RPMI8226 (cell line): ENCODE measurements at places on chromosomes 5 and 9.
A peak's percentile ranks its signal among the peaks of the same experiment; 100 is the strongest.

DNA sequence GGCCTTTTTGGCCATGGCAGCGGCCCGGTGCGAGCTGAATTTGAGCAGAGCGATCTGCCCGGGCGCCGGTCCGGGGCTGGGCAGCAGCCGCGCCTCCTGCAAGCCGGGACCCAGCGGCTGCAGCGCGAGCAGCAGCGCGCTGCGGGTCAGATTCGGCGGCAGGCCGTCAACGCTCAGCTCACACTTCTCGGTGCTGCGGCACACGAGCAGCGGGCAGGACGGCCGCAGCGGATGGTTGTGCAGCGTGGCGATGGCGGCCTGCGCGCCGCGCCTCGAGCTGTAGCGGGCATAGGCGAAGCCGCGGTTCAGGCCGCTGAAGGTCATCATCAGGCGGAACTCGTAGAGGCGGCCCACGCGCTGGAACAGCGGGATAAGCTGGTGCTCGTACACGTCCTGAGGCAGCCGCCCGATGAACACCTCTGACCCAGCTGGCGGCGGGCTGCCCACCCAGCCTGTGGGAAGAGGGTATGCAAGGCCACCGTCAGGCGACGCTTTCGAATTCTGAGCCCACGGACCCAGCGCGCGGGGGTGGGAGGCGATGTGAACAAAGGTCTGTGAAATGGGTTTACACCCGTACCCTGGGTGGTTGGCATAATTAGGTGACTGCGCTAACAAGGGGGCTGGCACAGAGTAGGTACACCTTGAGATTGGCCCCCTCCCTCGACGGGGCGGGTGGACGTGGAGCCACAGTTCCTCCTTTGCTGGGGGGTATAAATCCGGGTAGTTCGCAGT is 755 bp downstream of the DND1 start:
- peak; percentile 7 for DNase-seq

DNA sequence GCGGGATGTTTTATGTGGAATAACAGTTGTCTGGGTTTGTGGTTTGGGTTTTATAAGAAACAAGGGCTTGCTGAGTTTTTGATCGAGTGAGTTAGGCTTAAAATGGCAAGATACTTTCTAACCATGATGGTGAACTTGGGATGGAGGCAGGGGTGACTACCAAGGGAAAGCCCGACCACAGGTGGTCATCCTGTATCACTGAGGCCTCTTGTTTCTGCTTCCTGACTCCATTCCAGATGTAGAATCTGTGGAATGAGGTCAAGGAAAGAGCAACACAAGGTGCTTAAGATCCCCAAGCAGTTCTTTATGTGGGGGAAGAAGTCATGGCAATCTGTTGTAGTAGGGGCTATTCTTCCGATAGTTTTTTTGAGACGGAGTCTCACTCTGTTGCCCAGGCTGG is 122.3 kb downstream of the GOLPH3 start:
- no peak for DNase-seq

DNA sequence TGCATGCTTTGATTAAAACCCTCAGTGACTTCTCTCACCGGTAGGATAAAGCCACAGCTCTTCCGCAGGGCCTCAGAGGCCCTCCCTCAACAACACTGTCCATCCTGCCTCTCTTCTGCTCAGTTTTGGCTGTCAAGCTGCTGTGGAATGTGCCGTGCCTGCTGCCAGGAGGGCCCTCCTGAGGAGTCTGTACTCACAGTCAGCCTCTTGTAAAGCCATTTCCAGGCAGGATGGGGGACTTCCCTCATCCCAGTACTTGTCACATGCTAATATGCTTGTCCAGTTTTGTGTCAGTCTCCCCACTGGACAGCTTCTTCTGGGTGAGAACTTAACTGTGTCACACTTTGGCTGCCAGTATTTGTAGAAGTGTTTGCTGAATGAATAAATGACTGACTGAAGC is 13.9 kb upstream of the DDX41 start:
- no peak for DNase-seq

- DNase-seq, result no peak
Measured at GRCh38 chr9:33354651-33355211, 47.6 kb downstream of the AQP7 start.

DNA sequence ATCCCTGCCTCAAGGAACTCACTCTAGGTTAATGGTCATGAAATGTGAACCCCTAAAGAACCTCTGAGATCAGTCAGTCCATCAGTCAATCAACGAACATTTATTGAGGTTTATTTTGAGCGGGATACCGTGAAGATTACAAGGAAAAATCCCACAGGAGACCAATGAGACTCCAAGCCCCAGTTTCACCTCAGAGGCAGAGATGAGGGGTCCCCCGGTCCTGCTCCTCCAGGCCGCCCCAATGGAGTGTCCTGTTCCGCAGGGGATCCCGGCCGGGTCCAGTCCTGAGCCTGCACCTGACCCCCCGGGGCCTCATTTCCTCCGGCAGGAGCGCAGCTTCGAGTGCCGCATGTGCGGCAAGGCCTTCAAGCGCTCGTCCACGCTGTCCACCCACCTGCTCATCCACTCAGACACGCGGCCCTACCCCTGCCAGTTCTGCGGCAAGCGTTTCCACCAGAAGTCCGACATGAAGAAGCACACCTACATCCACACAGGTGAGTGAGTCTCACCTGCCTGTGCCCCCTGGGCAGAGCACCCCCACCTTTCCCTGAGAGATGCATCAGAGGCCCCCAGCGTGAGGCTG is 11.0 kb downstream of the GFI1B start:
- DNase-seq, result no peak

DNA sequence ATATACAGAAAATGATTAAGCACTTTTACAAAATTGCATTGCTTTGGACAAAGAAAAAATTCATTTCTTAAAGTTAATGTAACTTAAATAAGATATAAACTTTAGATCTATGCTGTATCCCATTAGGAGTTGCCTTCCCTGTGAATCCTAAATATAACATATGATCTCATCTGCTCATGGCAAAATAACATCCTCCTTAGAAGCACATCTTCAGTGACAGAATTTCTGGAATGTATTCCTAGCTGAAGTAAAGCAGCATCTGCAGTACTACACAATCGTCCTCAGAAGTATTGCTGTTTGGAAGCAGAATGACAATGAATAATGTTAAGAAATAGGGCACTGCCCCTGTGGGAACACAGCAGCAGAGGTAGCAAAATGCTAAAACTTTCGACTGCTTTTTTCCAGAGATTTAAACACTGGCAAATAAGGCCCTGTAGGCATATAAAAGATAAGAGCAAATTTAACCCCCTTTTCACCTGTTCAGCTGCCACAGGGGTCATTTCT is 571.0 kb downstream of the PTPRD start:
- no peak for DNase-seq

DNA sequence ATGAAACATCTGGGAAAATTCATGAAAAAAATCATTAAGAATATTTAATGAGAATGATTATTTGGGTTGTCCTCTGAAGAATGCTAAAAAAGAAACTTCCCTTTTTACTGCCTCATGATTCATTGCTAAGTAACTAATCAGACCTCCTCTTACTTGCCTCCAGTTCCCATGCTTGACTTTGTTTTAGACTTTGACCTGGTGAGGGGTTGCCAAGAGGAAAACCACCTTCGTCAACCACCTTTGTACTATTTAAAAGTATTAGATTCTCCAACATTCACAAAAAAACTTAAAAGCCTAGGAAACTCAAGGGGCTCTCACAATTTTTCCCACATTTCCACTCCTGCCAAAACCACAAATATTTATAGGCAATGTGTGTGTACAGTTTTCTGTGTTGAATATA is 115.2 kb upstream of the ST8SIA4 start:
- no peak for DNase-seq

DNA sequence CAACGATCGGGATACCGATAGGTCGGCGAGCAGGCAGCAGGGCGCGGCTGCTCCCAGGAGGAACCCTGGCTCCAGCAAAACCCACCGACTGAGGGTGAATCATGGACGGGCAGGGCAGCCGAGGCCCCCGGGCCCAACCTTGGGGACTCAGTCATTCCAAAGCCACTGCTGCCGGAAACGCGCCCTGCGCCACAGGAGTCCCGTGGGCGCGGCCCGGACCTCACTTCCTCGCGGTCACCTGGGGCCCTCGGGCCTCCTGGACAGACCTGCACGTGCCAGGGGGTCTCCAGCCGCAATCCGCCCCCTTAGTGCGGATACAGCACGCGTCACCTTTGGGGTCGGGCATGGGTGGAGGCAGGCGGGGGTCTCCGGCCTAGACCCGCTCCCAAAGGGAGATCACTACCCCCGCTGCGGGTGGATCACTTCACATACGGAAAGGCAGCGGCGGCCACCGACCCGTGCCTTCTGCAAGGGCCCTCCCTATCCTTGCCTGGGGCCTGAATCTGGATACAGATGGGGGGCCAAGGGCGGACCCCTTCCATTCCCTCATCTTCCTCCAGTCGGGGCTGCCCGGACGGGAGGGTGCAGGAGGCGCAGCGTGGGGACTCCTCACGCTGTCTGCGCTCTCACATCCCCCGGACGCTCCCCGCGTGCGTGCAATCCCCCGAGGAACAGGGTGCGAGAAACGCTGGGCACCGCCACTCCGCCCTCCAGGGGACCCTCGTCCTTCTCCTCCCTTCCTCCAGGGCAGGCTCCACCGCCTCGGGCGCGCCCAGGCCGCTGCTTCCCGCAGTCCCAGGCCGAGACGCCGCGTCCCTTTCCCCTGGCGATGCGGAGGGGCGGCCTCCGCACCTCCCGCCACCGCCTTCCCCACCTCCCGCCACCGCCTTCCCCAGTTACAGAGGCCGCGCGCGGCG is 586 bp downstream of the TXN start:
- DNase-seq, result peak; percentile 66

GRCh38 chr5:68954618-68954910 is 139.2 kb upstream of the SLC30A5 start:
- no peak for DNase-seq

DNA sequence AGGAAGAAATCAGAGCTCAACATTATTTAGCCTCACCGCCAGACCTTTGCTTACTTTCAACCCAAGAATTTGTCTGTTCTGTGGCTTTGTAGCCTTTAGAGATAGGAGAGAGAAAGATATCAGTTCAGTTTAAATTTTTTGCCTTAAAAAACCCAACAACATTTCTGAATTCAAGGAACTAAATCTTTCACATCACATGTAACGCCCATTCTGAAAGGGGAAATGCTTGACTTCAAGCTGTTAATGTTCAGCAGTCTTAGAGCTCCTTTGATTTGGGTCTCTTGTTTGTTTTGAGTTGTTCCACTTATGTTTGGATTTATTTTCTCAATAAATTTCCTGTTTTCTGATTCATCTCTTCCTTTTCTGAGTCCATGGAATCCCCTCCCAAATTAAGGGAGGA is 294.5 kb downstream of the ARHGAP26 start:
- DNase-seq, result no peak

DNA sequence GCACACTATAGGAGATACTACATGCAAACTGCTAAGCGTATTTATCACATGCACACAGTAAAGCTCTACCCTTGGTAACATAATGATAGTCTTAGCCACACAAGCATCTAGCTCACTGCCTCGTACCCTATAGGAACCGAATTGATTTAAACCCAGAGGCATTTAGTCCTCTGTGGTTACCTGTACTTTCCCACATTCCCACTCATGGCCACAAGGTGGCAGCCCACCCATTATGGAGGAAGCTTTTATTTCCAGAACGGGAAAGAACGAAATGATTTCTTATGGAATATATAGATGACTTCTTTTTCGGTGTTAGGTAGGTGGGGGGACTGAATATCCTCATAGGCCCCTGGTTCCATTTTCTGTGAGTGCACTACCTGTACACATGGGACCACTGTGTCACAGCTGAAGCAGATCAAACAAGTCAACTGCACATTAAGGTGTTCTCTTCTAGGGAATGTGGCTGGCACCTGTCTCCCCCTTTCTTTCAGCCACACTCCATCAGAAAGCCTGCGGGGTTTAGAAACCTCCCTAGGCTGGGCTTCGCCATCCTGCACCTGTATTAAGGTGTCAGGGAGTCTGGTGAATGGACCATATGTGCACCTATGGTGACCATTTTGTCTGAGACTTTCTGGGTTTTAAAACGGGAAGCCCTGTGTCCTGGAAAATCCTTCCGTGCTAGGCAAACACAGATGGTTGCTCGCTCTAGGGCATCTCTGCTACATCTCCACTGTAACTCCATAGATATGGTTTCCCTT is 313.2 kb downstream of the SLIT3 start:
- peak; percentile 54 for DNase-seq

DNA sequence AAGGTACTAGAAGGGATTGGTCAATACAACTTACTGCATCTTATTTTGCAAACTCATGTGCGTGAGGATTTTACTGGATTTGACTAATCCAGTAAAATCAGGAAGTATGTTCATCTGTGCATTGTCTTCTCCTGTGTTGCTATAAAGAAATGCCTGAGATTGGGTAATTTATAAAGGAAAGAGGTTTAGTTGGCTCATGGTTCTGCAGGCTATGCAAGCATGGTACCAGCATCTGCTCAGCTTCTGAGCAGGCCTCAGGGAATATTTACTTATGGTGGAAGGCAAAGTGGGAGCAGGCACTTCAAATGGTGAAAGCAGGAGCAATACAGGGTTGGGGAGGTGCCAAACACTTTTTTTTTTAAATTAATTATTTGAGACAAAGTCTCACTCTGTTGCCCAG is 2199.5 kb upstream of the WWC1 start:
- DNase-seq, result no peak

DNA sequence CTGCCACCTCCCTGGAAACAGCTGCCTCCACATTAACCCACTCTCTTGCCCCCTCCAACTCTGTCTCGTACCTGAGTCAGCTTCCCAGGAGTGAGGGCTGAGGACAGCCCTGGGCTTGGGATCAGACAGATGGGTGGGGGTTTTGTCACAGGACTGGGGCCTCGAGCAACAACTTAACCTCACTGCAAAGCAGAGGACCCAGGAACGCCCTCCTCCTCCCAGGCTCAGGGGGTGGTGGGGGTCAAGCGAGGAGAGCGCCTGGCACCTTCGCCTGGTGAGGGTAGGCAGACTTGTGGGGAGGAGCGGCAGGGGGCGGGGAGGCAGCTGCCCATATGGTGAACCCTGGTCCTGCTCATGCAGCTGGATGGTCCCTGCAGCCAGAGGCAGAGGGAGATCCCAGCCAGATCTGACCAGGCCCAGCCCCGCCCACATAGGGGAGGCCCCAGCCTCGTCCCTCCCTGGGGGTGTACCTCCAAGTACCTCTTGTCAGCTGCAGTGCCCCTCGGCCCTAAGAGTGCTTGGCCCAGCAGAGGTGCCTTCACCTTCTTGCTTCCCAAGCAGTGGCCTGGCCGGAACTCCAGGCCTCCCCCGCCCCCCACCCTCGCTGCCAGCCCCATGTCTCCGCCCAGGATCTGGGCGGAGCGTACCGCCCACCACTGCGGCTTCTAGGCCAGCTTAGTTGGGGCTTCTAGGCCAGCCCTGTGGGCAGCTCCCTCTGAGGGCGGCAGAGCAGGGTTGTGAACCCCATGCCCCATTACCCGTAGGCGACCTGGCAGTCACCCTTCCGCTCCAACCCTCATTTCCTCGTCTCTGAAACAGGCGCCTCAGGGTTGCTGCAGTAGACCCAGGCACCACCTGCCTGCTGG is at the start of gene SARDH:
SARDH (minus strand) TSS at position 579 of the 866 bp plus-strand sequence. CDS start 4,179 bp downstream, outside the sequence.
- DNase-seq, result peak; percentile 98

DNA sequence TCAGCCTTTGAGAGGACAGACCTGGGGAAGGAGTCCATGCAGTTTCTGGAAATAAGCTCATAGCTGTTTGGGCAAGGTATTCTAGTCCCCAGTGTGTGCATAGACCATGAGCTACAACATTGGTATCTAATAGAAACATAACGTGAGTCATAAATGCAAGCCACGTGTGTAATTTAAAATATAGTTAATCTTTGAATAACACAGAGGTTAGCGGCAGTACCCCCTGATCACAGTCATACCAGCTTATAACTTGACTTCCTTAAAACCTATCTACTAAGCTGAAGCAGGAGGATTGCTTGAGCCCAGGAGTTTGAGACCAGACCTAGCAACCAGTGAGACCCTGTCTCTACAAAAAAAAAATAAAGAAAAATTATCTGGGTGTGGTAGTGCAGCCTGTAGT is 46.4 kb upstream of the CPEB4 start:
- DNase-seq, result no peak
